ENCODE measurements at places on chromosomes 12 and 14. TPM values are rescaled to one million over a fixed set of nuclear protein-coding genes. Genes with fewer than 3 reads are reported as not detected.

The ARG2 gene
- total RNA-seq, result 18.2 TPM

The PARP11 gene
- total RNA-seq, result 5.7 TPM

DNA sequence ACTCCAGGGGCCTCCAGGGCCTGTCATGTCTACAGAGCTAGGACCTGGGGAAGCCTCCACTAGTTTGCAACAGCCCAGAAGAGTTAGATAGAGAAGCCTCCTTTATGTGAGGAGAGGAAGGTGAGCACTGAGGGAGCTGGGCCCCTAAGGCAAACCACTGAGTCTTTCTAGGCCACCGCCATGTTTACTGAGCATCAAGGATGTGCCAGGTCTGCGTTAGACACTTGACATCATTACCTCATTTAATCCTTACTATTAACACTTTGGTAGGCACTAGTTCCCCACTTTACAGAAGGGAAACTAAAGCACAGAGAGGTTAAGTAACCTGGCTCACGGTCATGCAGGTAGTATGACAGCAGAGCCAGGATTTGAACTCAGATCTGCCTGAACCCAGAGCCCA is 12.9 kb downstream of the CTDSP2 start:
- DNase-seq, result no peak

DNA sequence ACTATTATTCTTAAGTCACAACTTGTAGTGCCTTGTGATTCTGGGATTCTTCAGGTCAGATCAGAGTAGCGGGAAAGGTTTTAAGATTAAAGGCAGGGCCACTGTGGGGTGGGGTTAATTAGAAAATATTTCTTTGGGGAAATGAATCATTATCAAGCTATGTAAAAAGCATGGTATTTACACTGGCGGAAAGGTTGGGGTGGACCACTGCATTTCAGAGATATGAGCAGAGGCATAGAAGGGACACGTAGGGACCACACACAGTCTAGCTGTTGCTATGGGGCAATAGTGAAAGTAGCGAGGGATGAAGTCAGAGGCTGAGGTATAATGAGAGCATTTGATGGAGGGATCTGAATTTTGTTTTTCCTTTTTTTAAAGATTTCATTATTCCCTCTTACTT is 31.7 kb upstream of the KCNH3 start:
- DNase-seq, result peak; percentile 97

- DNase-seq, result no peak
Observed at GRCh38 chr12:8849876-8850275, 27.5 kb downstream of the A2ML1 start.

DNA sequence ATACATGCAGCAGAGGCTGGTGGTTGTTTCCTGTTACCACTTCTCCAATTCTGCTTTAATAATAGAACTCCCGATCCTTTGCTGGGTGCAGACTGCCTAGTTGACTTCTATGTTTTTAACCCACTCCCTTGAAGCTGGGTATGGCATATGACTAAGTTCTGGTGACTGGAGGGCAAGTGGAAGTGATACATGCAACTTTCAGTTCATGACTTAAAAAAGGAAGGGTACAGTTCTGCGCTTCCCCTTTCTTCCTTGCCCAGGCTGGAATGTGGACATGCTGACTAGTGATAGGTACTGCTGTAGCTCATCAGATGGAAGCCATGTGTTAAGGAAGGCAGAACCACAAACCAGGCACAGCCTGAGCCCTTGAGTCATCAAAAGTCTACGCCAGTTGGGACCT is 2.4 kb upstream of the A2M start:
- peak; percentile 33 for DNase-seq

DNA sequence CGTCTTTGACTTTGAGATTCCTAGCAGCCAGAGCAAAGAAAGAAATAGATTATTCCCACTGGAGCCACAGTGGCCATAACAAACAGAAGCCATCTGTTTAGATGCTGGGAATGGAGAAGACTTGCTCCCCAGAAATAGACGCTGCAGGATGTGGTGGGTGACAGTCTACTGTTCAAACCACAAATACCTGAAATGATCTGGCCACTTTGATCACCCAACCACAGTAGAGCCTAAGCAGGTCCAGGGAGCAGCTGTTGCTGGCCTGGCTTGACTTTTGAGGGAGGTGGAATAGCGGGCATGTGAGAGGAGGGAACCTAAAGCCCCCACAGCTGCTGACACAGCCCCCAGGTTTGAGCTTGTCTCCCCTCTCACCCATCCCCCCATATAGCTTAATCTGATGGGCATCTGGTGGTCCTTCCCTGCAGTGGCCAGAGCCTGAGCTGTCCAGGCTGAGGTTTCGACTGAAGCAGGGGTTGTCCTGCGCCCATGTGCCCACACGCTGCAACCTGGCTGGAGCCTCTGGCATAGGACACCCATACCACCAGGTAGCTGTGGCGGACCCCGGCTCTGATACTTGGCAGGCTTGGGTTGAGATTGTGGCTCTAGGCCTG is 38.7 kb downstream of the SH2B3 start:
- DNase-seq, result no peak

GRCh38 chr14:69615496-69616407 is 4.4 kb downstream of the SUSD6 start:
- DNase-seq, result peak; percentile 34

- DNase-seq, result no peak
Observed at GRCh38 chr14:81819344-81819743, 285.7 kb upstream of the SEL1L start.

Measured in foreskin keratinocyte (primary cell).